Stimulated activated memory B cell treated with anti-CD40 and anti-IgM and Interleukin-4, amounts not matched to agents 10 μg/mL and 1 μg/mL and 100 μg/mL, for 72 hours (primary cell): ENCODE measurements at places on chromosomes 12 and 14.

GRCh38 chr14:82642425-82642824 lies 1108.8 kb upstream of the SEL1L start:
- ATAC-seq = no peak

- ATAC-seq = no peak
Measured at GRCh38 chr12:125263385-125263784, 198.2 kb downstream of the AACS start.

DNA sequence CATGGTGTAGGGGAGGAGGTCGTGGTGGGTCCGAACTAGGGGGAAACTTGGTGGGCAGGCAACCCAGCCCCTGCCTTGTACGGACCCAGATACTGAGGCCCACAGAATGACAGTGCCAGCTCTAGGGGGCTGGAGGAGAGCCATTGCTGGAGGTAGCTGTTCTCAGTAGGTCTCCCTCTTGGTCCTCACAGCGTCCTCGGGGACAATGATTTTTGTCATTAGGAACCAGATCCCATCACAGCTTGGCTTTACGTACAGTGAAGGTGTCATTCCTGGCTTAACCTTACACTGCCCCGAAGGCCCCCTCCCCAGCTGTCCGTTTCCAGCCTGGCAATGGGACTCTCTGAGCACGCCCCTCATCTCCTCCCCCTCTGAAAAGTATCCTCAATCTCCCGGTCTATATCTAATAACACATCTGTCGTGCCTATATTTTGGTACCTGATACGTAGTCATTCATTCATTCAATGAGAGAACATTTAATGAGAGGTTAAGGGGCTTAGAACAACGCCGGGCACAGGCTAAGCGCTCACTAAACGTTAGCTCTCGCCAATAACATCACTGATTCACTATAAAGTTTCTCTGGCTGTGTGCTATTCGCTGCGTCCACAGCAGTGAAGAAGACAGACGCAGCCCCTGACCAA lies 597 bp upstream of the DYNC1H1 start:
- ATAC-seq = no peak

GRCh38 chr12:93634416-93634815 lies 42.8 kb upstream of the CRADD start:
- no peak for ATAC-seq

- ATAC-seq = no peak
Measured at GRCh38 chr14:49851813-49852212, 775 bp downstream of the NEMF start.

DNA sequence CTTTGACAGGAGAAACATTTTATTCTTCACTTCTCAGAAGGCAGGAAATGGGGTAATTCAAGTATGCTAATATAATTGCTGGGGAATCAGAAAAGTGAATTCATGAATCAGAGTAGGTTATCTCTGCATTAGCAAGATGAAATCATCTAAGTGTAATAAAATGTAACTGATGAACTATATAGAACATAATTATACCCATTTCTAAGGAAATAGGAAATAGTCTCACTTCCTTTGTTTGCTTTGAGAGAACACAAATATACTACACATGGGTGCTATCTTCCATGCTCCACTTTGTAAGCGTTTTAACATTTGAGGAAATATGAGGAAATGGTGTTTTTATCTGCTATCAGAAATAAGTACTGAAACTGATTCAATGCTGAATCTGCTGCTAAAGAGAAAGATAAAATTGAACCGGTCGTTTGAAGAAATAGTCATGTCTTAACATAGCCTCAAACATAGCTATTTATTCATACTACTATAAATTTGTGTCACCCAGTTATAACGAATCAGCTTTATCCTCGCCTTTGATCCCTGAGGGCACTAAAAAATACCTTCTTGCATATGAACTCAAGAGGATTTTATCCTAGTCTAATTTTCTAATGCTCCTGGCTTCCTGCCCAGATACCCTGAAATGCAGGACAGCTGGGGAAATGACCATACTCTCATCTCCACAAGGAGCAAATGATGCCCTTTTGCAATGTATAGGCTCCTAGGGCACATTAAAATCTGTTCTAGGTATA lies 696.0 kb downstream of the C12orf50 start:
- ATAC-seq = no peak

DNA sequence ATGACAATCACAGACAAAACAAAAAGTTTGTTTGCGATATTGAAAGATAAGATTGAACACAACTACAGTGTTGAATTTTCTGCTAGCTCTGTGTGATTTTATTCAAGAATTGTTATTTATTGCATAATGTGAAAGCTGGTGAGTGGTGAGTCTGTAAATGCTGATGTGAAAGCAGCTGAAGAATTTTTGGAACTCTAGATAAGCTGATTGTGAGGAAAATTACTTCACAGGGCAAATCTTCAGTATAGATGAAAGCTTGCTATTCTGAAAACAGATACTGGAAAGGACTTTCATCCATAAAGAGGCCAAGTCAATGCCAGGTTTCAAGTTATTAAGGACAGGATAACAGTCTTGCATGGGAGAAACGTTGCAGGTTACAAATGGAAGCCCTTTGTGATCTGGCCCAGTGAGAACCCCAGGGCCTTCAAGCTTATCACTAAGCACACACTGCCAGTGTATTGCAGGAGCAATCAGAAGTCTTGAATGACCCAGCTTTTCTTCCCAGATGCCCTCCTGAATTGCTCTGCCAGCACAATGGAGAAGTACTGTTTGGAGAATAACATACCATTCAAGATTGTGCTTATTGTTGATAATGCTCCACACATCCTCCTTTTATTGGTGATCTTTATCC lies 153.7 kb downstream of the PCNX1 start:
- ATAC-seq = no peak

- ATAC-seq = no peak
Measured at GRCh38 chr14:63487724-63488123, 55.5 kb downstream of the PPP2R5E start.

- ATAC-seq = no peak
Measured at GRCh38 chr14:34781242-34781641, 66.8 kb upstream of the CFL2 start.

DNA sequence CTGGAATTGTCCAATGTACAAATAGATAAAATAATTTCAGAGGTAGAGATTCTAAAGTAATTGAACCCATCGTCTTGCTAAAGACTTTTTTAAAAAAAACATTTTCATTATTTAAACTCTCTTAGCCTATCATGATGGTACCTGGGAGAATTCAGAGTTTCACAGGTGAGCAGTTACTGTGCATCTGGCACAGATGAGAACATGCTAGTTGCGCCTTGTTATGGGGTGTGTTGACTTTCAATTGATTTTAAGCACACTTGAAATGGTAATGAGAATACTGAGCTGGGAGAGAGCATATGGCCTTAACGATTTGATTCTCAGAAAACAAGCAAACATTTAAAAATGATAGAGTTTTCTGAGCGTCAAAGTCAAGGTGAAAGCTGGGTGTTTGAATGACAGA lies 66.6 kb downstream of the FLRT2 start:
- ATAC-seq = no peak

DNA sequence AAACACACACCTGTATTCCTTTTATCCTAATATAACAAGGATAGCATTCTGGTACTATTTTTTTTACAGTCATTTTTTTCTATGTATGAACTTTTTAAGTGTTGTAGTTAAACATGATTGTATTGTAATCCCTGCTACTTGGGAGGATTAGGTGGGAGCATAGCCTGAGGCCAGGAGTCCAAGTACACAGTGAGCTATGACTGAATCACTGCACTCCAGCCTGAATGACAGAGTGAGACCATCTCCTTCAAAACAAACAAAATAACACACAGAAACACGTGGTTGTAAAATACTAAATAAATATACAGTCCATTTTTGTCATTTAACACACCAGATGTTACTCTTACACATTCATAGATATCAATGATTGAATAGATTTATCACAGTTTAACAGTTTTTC lies 56.9 kb downstream of the MAP4K5 start:
- ATAC-seq = no peak

DNA sequence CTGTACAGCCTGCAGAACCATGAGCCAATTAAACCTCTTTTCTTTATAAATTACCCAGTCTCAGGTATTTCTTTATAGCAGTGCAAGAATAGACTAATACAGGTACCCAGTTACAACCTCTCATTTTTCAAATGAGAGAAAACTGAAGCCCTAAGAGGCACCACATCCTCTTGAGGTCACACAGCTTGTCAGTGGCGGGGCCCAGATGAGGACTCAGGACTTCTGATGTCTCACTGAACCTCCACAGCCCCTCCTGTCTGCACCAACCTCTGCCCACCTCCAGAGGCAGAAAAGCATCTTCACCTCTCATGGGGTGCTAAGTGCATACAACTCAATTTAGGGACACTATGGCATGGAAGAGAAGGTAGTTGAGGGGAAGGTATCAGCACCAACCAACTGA lies 120.7 kb downstream of the CRACR2A start:
- ATAC-seq = no peak

DNA sequence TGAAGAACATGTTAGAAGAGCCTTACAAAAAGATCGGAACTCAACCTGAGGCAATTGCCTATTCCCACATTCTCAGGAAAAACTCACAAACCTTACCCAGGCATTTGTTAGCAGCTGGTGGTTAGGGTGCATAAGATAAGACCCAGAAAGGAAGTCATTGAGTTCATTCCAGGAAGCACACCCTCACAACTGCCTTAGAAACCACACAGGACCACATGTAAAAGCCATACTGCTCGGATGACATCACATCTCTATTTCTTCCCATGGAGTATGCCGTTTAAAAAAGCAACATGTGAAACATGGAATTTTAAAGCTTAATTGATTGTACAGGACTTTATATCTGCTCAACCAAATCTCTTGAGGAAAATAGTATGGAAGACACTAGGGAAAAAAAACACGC lies 411.2 kb downstream of the DAD1 start:
- ATAC-seq = no peak

- no peak for ATAC-seq
Measured at GRCh38 chr12:68873316-68873715, 59.7 kb downstream of the CPM start.

- no peak for ATAC-seq
Measured at GRCh38 chr12:1403417-1403816, 191.0 kb downstream of the FBXL14 start.

GRCh38 chr12:65821336-65821735 lies 2.9 kb upstream of the HMGA2 start:
- ATAC-seq = no peak

DNA sequence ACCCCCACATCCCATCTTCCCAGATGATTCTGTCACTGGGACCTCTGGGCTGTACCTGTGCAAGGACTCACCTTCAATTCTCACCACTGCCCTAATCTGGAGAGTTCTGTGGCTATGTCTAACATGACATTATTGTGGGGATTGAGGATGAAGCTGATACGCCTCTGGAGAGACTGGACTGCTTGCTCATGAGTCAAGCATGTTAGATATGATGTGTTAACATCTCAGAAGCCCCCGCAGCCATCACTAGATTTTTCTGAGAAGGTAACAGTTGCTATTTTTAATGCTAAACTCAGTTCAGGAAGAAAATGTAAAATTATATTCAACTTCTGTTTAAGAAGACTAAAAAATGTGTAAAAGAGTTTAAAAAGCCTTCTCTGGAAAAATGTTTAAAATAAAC lies 25.7 kb downstream of the JKAMP start:
- no peak for ATAC-seq
